ENCODE measurements at places on chromosomes 1 and 21. TPM values are rescaled to one million over a fixed set of nuclear protein-coding genes. Genes with fewer than 3 reads are reported as not detected.

DNA sequence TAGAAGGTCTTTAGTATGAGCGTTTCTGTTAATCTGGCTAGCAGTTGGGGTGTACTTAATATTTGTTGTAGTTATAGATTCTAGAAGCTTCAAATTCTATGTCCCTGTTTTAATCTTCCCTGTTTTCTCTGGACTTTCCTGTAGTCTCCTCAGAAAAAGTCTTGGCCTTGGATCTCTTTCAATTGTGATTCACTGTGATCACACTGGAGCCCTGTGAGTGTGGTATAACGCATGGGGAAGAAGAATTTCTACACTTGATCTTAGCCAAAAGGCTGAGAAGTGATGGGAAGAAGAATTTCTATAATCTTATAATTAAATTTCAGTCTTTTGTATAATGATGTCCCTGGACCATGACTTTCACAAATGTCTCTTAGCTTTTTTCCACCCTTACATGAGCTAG lies 36.7 kb upstream of the COP1 start:
- H3K27ac ChIP-seq: no peak overlapping the region
- no peak overlapping the region for H3K4me3 ChIP-seq
- no peaks in the 10 kb centered on the region for H3K27me3 ChIP-seq

DNA sequence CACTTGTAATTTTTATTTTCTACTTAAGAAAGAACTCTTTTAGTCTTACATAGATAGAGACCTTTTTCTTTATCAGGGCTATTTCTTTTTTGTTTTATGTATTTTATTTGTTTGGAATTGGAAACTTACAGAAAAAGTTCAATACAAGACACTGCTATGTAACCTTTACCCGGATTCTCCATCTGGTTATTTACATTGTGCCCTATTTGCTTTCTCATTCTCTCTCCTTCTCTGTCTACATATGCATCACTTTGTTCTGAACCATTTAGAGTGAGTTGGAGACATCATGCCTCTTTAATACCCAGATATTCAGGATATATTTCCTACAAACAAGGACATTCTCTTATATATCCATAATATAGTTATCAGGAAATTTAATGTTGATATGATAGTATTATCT lies 18.3 kb downstream of the AXDND1 start:
- no peaks in the 10 kb centered on the region for H3K27me3 ChIP-seq
- H3K36me3 ChIP-seq: no peaks in the 10 kb centered on the region
- no peak overlapping the region for H3K27ac ChIP-seq
- H3K4me3 ChIP-seq: no peak overlapping the region
- no peak for DNase-seq
- H3K4me1 ChIP-seq: no peaks in the 10 kb centered on the region

Gene MYOC
- polyA plus RNA-seq: 0.26 TPM

- H3K36me3 ChIP-seq: no peaks in the 10 kb centered on the region
- no peak overlapping the region for H3K4me3 ChIP-seq
- no peaks in the 10 kb centered on the region for H3K27me3 ChIP-seq
- H3K4me1 ChIP-seq: no peaks in the 10 kb centered on the region
- DNase-seq: no peak
Observed at GRCh38 chr1:240739139-240739538, 127.2 kb upstream of the GREM2 start.

Gene S100A5
- not detected for polyA plus RNA-seq

DNA sequence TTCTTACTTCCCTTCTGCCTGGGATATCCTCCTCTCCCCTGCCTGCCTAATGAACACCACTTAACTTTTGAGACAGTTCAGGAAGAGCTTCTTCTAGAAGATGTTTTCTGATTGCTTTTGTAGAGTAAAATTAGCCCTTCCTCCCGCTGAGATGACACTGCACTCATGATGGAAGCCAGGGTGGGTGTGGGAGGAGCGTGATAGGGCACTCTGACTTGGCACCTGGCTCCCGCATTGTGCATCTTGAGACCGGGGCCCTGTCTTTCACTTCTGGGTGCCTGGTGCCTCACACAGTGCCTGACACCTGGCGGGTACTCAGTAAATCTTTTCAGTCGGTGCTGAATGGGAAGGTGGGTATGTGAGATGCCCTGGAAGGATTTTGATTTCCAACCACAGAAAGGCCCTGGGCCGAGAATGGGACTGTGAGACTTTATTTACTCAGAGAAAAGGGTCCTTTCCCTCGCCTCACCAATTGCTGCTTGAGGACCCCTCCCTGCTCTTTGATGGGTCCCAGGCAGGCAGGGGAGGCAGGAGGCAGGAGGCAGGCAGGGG lies 6.8 kb downstream of the THEM5 start:
- H3K27ac ChIP-seq: no peak overlapping the region
- no peak overlapping the region for H3K4me3 ChIP-seq
- no peaks in the 10 kb centered on the region for H3K27me3 ChIP-seq
- H3K4me1 ChIP-seq: peaks cover 5% of the 10 kb centered on the region
- DNase-seq: no peak

Gene OR2L5
- polyA plus RNA-seq: not detected

Gene TPTE
- polyA plus RNA-seq: not detected

GRCh38 chr1:156033011-156033410 lies 12.3 kb upstream of the SSR2 start:
- no peaks in the 10 kb centered on the region for H3K36me3 ChIP-seq
- no peak overlapping the region for H3K27ac ChIP-seq
- H3K4me3 ChIP-seq: no peak overlapping the region
- H3K27me3 ChIP-seq: no peaks in the 10 kb centered on the region
- no peaks in the 10 kb centered on the region for H3K4me1 ChIP-seq
- DNase-seq: no peak

- H3K27me3 ChIP-seq: no peaks in the 10 kb centered on the region
- no peaks in the 10 kb centered on the region for H3K36me3 ChIP-seq
- no peak for DNase-seq
- no peak overlapping the region for H3K4me3 ChIP-seq
Observed at GRCh38 chr1:155307247-155307740, 1.4 kb upstream of the FDPS start.

GRCh38 chr1:55868026-55868425 lies 652.9 kb upstream of the USP24 start:
- no peak overlapping the region for H3K4me3 ChIP-seq
- H3K36me3 ChIP-seq: no peaks in the 10 kb centered on the region
- no peak for DNase-seq
- H3K4me1 ChIP-seq: no peaks in the 10 kb centered on the region

DNA sequence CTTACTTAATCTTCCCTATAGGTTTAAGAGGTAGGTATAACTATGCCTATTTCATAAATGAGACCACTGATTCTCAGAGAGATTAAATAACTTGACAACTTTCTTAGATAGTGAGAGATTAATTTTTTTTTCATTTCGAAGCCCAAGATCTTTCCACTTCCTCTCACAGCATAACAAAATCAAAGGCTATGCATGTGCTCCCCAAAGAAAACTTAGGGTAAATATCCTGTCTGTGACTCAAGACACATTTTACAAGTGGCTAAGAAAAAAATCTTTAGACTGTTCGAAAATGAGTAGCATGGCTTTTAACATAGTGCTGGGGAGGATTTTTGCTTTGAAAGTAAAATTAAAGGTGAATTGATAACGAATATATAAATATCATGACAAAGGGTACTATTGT lies 8.2 kb upstream of the C1orf141 start:
- H3K27me3 ChIP-seq: no peaks in the 10 kb centered on the region
- H3K4me1 ChIP-seq: peaks cover 19% of the 10 kb centered on the region
- no peaks in the 10 kb centered on the region for H3K36me3 ChIP-seq

Gene LDLRAD1
- 0.21 TPM for polyA plus RNA-seq

Gene GBP6
- polyA plus RNA-seq: 0.05 TPM
